Activated CD8-positive, alpha-beta memory T cell treated with anti-CD3 and anti-CD28 coated beads for 48 hours (primary cell): ENCODE measurements at places on chromosomes 5 and 9.

DNA sequence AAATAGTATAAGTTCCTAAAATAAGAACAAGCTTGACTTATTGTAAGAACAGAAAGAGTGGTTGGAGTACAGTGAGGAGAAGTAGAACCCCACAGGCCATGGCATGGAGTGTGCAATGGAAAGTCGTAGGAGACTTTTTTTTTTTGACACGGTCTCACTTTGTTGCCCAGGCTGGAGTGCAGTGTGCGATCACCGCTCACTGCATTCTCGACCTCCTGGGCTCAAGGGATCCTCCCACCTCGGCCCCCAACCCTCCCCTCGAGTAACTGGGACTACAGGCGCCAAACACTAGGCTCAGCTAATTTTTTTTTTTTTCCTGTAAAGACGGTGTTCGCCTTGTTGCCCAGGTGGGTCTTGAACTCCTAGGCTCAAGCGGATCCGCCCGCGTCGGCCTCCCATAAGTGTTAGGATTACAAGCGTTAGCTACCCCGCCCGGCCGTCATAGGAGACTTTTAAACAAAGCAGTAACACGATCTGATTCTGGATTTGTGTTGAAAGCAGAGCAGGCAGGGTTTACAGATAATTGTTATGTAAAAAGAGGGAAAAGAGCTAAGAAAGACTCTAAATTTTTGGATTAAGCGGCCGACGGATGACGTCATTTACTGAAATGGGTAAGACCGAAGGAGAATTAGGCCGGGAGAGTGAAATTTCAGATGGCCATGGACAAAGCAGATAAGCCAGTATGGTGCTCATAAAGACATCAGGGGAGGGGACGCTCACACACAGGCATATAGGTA lies 752 bp downstream of the TSTD2 start:
- DNase-seq, result peak; percentile 8

DNA sequence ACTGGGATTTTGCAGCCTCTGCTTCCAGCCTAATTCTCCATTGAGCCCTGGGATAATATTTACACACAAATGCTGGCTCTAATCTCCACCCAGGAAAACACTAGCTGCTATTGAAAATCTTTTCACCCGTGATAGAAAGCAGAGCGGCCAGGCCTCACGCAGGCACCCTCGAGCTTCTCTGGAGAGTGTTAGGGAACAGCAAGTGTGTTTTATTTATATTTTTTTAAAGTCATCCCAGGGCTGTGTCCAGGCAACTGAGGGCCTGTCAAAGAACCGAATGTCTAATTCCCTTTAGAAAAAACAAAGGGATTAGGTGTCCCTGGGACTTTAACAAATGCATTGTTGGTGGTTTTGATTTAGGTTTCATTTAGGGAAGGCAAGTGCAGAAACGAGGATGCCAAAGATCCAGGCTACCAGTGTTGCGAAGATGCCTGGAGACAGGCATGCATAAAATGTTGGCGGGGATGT lies 51.2 kb upstream of the SPRY4 start:
- DNase-seq, result no peak

DNA sequence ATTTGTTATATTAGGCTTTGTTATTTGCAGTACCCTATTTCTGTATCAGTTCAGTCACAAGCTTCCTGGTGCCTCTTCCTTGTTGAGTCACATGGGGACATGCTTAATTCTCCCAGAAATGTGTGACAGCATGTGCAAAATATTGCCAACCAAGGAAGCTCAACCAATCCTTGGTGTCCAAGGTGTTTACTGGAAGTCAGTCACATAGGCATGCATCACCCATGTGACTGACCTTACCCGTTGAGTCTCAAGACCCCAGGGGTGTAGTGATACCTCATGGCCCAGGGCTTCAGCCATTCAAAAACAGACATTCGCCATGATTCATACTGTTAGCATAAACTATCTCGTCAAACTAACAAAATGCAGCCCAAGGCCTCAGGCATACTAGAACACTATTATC lies 9.3 kb upstream of the ANKDD1B start:
- DNase-seq, result no peak

GRCh38 chr5:82534986-82535385 lies 256.8 kb upstream of the RPS23 start:
- DNase-seq, result no peak

DNA sequence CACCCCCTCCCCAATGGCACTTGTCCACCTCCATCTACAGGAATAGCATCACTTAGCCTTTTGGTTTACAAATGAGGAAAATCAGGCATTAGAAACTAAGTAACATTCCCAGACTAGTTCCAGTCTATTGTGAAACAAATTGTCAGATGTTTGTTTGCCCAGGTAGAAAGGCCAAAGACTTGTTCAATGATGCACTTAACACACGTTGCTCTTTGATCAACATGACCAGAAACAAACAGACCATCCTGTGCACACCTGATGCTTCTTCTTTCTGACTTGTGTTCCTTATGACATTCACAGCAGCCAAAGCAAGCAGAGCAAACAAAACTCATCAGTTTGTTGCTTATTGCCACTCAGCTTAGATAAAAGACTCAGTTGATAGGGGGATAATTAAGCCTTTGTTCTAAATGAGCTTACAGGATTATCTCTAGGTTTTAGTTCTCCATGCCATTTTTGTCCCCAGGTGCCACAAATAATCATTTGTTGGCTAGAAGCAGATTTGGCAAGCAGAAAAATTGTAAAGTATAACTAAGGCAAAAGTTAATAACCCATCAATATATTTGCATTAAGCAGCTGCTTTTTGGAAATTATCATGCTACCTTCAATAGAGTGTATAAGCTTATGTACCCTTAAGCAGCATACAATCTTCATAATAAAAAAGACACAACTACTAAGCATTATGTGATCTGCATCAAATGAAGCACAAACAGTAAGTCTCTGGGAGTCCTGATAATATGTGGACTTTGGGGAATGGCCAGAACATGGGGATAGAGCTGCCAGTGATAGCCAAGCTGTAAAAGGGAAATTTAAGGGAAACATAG lies 26.3 kb upstream of the FST start:
- DNase-seq, result no peak

DNA sequence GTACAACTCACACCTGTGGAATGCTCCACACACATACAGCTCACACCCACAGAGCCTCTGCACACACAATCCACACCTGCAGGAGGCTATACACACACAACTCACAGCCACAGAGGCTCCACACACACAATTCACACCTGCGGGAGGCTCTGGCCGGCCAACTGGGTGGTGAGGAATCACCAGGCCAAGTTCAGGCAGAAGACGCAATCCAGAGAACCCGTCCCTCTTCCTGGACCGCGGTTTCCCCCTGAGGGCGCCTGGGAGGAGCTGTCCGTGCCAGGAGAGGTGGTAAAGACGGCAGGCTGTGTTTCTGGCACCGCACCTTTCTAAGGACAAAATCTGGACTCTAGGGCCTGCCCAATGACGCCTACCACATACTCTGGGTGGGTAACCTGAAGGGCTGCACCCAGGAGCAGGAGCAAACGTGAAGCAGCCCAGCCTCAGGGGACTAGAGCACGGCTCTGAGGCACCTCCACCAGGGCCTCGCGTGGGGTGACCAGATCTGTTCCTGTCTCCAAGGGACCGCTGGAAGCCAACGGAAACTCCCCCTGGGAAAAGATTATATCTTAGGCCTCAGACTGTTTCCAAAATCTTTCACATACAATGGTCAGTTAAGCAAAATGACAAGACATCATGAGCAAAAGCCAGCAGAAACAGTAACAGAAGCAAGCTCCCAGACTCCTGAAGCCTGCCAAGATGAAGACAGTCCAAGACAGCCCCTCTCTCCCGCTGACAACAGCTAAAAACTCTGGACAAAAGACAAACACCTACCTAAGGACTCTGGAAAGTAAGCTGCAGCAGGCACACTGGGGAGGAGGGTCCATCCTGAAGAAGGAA lies 16.9 kb downstream of the CAMSAP1 start:
- no peak for DNase-seq

DNA sequence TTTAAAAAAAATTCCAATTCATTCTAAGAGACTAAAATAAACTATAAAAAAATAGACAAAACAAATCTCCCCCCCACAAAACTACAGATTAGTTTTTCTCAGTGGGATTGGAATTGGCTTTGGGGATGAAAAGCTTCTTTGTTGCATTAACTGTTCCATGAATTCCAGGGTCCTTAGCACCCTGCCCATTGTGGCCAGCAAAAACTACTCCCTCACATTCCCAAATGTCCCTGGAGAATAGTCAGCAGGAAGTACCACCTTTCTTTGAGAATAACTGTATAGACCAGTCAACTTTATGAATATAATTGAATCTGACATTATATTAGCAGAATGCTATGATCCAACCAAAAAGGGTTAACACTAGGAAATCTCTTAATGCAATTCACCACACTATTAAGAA lies 147.9 kb downstream of the LPAR1 start:
- DNase-seq, result no peak

- no peak for DNase-seq
Measured at GRCh38 chr9:87140605-87141109, 193.4 kb upstream of the GAS1 start.

DNA sequence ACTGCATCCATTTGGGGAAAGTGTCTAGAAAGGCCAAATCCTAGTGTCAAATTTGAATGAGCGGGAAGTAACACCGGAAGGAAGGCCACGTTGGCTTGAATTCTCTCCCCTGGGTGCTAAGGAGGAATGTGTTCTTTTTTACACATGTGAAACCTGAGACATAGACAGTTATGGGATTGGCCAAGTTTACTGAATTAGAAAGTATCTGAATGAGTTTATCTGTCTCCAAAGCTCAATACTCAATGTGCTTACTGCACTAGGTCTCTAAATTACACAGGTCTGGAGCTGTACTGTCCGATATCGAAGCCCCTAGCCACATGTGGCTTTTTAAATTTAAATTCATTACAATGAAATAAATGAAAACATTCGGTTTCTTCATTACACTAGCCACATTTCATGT lies 6.0 kb downstream of the DMRT1 start:
- no peak for DNase-seq

DNA sequence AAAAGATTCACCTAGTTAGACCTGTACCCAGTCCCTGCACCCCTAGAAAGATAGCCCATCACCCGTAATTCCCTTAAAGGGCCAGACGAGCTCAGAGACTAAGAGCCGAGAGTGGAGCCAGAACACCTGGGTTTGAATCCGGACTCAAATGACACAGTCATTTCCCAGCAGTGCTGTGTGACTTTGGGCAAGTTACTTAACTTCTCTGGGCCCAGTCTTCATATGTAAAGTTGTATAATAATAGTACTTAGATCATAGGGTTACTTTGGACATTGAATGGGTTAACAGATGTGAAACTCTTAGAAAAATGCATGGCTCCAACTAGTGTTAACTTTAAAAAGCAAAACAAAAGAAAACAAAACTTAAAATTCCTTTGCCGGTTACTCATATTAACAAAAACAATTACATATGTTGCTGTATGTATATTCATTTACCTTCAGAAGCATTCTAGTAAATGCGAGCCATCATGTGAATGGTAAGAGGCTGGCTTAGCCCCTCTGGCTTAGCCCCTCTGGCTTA lies 40.4 kb upstream of the RASGRF2 start:
- DNase-seq, result no peak

GRCh38 chr5:176640616-176641015 lies 6.7 kb upstream of the TSPAN17 start:
- DNase-seq, result no peak

DNA sequence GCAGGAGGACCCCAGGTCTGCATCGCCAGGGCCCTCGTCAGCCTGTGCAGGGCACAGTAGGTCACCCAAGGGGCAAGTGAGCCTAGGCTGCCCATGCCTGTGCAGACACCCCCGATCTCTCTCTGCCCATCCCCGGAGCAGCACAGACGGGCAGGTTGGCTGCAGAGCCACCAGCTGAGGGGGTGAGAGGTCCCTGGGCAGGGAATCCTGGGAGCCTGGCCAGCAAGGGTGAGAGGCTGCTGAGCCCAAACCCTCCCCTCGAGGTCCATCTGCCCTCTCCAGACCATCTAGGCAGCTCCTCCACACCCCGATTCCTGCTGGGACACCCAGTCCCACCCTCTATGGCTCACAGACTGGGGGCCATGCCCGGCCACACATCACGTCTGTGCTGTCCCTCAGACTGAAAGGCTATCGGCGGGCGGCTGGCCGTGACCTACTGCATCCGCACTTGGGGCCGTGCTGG lies 2.8 kb upstream of the DPP7 start:
- DNase-seq, result no peak

DNA sequence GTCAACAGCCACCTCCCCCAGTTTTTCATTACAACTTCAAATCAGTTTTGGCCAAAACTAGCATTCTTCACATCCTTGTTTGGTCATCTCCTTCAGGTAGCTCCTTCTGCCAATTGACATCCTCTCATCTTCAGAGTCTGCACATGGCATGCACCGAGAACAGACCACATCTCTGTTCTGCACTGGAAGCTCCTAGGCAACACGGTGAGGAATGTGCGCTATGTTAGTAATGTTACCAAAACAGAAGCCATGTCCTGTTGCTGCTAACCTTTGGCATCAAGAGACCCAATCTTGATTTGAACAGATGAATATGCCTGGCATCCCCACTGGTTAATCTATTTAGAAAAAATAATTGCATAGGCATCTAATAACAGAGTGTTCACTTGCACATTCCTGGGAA lies 5.1 kb upstream of the HK3 start:
- no peak for DNase-seq
